ENCODE measurements at places on chromosomes 12 and 14.
A peak's percentile ranks its signal among the peaks of the same experiment; 100 is the strongest.

DNA sequence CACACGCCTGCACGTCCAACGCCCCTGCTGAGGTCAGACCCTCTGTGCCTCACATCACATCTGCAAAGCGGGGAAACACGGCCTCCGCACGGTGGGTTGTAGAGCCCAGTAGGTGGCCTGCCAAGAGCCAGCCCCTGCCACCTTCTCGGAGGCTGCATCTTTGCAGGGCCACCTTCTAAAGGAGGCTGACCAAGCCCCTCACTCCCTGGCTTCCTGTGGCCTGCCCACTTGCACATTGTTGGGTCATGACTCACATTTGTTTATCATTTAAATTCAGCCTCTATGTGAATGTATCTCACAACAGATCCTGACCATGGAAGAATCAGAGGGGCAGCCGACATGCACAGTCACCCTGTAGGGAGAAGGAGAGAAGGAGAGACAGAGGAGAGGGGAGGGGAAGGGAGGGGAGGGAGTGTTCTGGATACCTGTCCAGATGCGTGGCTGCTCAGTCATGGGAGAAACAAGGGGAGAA is 319.5 kb upstream of the DIO3 start:
- no peak for DNase-seq

DNA sequence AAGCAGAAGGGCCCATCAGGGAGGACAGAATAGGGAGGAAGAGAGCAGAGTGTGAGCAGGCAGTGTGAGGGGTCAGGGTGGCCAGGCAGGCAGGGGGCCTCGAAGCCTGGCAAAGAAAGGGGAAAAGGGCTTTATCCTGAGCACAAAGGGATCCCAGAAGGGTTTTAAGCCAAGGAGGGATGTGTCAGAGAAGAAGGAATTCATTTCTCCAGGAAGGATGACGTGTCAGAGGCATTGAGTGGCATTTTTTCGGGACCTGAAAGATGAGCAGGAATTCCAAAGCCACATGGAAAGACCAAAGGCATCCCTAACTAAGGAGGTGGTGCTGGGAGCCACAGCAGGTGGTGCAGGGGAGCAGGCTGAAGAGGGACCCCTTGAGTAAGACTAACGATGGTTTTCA is 132.1 kb downstream of the DICER1 start:
- no peak for DNase-seq

GRCh38 chr14:68977718-68978171 is 1.4 kb downstream of the ACTN1 start:
- no peak for DNase-seq

GRCh38 chr12:49707812-49708147 is 575 bp upstream of the FMNL3 start:
- no peak for DNase-seq

DNA sequence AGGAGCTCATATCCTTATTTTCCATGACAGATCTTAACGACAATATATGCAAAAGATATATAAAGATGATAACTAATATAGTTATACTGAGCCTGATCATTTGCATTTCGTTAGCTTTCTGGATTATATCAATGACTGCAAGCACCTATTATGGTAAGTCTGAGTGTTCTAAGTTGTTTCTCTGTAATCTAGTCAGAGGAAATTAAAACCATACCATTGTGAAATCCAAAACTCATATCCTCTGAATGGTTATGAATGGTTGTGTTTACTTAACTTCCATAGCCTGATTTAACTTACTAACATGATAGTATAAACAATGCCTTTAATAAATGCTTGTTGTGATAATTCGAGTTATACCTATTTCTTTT is 760 bp downstream of the TMEM19 start:
- DNase-seq = no peak

DNA sequence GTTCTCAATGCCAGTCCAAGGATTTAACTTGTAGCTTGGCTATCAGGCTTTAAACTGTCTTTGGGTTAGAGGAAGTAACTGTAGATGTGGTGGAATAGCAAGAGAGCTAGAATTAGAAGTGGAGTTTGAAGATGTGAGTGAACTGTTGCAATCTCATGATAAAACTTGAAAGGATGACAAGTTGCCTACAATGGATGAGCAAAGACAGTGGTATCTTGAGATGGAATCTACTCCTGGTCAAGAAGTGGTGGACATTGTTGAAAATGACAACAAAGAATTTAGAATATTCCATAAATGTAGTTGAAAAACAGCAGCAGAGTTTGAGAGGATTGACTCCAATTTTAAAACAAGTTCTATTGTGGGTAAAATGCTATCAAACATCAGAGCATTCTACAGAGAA is 199.0 kb downstream of the DUSP6 start:
- no peak for DNase-seq

DNA sequence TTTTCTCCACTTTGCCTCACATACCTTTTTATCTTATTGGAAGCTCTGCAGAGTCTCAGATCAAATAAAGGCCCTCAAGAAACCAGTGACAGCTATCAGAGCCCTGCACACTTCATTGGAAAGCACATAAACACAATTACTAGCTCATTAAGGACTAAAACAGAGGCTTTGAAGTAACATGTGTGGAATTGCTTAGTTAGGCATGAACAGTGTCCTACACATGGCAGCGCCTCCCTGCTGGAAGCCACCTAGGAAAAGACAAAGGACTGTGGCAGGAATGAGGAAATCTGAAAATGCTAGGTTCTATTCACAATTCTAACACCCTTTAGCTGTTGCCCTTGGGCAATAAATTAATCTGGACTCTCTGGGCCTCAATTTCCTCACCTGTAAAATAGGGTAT is 89.4 kb downstream of the SUDS3 start:
- DNase-seq = no peak

- DNase-seq = no peak
Observed at GRCh38 chr12:105978686-105979085, 160.1 kb downstream of the NUAK1 start.

- peak; percentile 35 for DNase-seq
Observed at GRCh38 chr14:105019861-105020814, 745 bp downstream of the CDCA4 start.

DNA sequence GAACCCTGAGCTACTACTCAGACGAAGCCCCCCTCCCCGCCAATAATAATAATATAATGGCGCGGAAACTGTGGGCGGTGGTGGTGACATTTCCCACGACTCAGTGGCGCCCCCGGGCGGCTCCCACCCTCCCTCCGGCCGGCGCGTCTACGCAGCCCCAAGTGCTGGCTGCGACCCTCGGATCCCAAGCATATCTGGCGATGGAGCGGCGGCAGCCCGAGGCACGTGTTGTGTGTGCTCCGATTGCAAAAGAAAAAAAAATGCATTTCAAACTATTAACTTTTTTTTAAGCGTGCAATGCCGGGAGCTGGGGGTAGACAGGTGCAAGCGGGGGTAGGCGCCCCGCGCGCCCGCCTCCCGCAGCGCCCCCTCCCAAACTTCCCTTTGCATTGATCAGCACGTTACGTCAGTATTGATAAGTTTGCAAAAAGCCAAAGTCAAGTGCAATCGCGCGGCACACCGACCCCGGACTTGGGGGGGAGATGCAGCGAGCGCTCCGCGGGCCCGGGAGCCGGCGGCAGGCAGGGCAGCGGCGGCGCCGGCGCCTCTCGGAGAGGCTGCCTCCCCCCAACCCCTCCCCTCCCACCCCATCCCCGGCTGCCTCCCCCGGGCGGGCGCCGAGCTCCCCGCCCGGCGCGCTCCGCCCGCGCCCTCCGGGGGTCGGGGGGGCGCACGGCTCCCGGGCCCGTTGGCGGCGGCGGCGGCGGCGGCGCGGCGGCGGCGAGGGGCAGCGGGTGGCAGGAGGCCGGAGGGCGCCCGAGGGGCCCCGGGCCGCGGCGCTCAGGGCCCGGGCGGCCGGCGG is 113.1 kb upstream of the MYL2 start:
- no peak for DNase-seq

DNA sequence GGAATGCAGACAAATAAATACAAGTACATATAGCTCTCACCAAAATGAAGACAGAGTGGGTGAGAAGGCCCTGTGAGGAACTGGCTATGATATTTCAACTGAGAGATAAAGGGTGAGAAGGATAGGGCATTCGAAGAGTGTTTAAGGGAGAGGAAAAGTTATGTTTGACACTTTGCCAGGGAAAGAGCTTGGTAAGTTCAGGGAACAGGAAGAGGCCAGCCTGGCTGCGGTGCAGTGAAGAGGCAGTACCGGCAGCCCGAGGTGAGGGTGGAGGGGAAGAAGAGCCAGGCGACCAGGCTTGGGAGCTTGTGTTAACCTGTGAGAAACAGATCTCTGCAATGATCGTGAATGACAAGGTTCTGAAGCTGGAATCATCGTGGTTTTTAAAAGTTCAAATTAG is 84.7 kb upstream of the RFX4 start:
- no peak for DNase-seq

- no peak for DNase-seq
Observed at GRCh38 chr14:72786378-72787350, 107.2 kb downstream of the DPF3 start.

DNA sequence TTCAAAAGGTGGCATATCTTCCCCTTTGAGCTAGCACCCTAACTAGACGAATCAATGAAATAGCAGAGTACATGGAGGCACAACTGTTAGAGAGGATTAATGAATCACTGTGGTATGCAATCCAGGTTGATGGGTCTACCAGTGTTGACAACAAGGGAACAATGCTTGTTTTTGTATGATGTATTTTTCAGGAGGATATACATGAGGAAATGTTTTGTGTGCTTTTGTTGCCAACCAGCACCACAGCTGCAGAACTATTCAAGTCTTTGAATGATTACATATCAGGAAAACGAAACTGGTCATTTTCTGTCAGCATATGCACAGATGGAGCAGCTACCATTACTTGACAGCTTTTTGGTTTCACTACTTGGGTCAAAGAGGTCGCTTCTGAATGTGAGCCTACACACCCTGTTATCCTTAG is 142.6 kb downstream of the GPHN start:
- DNase-seq = no peak

DNA sequence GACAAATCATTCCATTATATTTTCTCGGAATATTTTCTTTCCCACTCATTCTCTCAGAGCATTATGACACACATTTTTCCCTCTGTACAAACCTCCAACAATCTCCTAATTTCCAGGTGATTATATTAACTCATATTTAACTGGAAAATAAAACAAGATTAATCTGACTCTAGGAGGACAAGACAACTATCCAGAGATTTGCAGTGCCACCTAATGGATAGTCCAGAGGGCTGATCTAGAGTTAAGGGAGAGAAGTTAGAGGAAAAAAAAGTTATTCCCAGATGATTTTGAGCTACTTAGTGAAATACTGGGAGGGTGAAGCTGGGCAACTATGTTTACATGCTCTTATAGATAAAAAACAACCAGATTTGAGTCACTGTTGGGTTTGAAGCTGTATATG is 161.7 kb downstream of the ALX1 start:
- DNase-seq = no peak

GRCh38 chr12:68325966-68326365 is 6.2 kb downstream of the MDM1 start:
- DNase-seq = no peak

DNA sequence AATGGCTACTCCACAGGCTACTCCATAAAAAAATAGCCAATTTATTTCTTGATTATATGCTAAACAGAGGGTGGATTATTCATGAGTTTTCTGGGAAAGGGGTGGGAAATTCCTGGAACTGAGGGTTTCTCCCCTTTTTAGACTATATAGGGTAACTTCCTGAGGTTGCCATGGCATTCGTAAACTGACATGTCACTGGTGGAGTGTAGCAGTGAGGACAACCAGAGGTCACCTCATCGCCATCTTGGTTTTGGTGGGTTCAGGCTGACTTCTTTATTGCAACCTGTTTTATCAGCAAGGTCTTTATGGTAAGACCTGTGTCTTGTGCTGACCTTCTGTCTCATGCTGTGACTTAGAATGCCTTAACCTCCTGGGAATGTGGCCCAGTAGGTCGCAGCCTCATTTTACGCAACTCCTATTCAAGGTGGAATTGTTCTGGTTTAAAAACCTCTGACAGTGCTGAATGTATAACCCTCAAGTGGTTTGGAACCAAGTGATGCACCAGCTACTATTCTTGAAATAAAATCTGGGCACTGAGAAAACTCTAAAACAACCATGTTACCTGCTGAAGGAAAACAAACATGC is 27.7 kb downstream of the C12orf56 start:
- DNase-seq = no peak

DNA sequence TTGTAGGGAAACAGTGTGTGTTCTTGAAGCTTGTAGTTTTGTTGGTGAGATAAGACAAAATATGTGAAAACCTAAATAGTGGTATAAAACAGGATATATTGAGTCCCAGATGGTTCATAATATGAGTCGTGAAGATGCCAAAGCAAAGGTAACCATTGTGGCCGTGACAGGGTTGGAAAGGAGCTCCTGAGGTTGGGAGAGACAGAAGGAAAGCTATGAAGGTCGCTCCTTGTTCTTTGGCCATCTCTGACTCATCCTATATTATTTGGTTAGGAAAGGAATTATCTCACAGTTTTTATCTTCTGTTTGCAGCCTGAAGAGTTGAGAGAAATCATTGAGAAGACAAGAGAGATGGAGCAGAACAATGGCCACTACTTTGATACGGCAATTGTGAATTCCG is 27.1 kb downstream of the ATP6V1D start:
- no peak for DNase-seq

GRCh38 chr12:57717131-57717530 is 21.4 kb downstream of the AGAP2 start:
- no peak for DNase-seq

DNA sequence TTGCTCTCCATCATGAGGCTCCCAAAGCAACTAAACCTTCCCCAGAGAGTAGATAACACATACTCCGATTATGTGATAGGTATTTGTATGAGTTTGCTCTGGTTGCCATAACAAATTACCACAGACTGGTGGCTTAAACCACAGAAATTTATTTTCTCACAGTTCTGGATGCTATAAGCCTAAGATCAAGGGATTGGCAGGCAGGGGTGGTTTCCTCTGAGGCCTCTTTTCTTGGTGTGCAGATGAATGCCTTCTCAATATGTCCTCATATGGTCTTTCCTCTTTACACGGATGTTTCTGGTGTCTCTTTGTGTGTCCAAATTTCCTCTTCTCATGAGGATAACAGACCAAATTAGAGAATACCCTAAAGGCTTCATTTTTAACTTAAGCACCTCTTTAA is 285.8 kb upstream of the GRIP1 start:
- no peak for DNase-seq

DNA sequence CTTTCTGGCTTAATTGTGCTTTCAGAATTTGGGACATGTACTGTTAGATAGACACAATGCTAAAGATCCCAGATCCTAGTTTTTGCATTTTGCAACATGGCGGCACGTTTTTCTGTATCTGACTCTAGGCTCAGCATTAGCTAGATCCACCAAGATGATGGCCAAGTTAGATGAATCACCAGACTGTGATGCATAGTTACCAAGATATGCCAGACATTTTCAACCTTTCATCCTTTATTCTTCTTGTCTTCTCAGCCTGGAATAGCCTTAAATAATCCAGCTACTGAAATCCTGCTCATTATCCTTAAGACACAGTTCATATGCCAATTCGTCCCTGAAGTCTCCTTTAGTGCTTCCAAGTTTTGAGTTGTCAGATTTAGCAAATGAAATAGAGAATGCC is 144.9 kb upstream of the CRY1 start:
- DNase-seq = no peak

DNA sequence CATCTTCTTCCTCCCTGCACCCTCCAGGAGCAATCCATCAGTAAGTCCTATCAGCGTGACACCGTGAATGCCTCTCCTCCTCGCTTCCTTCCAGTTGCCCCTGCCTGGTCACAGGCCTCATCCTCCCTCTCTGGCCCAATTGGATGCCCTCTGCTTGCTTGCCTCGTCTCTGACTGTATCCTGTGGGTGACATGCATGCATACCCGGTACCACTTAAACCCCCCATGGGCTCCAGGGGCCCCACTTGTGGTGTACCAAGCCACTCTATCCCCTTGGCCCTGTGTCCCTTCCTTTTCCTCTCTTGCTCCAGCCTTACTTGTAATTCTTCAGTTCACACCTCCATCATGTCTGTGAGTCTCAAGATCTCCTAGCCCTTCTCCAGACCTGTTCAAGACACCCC is 106.0 kb upstream of the RTL1 start:
- DNase-seq = no peak

- DNase-seq = no peak
Observed at GRCh38 chr14:79050787-79051727, 880.9 kb downstream of the NRXN3 start.

Measured in stimulated activated CD8-positive, alpha-beta memory T cell treated with anti-CD3 and anti-CD28 coated beads, Interleukin-15, amount 100 ng/mL, for 24 hours (primary cell).